Activated naive CD4-positive, alpha-beta T cell treated with anti-CD3 and anti-CD28 coated beads for 36 hours (primary cell): ENCODE measurements at places on chromosomes 4 and X. TPM values are rescaled to one million over a fixed set of nuclear protein-coding genes. Genes with fewer than 3 reads are reported as not detected.

GRCh38 chr4:53800741-53801140 lies 209.5 kb upstream of the LNX1 start:
- H3K4me3 ChIP-seq: no peak overlapping the region
- peaks cover 5% of the 10 kb centered on the region for H3K27me3 ChIP-seq
- no peaks in the 10 kb centered on the region for H3K36me3 ChIP-seq
- no peaks in the 10 kb centered on the region for H3K4me1 ChIP-seq
- no peak overlapping the region for H3K27ac ChIP-seq

DNA sequence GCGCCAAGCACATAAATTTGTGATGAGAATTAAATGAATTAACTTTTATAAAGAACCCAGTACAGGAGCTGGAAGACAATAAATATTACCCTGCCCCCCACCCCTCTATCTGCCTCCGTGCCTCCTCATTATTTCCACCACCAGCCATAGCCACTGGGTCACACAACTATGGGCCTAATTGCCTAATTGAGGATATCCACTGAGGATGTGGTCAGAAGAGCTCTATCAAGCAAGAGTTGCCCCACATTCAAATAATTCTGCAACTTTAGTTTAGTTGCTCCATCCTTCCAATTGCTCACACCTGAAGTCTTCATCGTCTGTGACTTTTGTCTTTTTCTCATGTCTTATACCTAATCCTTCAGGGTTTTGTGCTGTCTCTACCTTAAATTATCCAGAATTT lies 9.5 kb upstream of the CXCL8 start:
- DNase-seq: no peak
- H3K27me3 ChIP-seq: peaks cover 10% of the 10 kb centered on the region
- H3K36me3 ChIP-seq: no peaks in the 10 kb centered on the region
- H3K4me1 ChIP-seq: no peaks in the 10 kb centered on the region
- H3K4me3 ChIP-seq: no peak overlapping the region

GLOD5 gene
- total RNA-seq: not detected

SPIN2A gene
- 0.74 TPM for total RNA-seq

KANTR gene
- 7.5 TPM for total RNA-seq

DNA sequence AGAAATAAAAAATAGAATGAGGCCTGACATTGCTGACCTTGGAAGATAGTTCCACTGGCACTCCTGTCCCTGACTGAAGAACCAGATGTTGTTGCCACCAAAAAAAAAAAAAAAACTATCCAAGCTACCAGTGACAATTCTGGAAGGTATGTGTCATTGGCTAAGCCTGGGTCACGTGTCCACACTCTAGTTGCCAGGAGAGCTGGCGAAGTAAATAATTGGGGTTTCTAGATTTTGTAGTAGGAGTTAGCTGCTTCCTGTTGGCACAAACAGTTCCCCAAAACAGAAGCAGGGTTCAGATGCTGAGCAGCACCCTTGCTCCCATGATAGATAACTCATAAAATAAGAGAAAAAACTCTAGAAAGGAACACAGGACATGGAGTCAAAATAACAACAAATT lies 20.5 kb downstream of the MND1 start:
- H3K27me3 ChIP-seq: no peaks in the 10 kb centered on the region
- H3K4me1 ChIP-seq: peaks cover 6% of the 10 kb centered on the region
